GM12891 (cell line): ENCODE measurements at places on chromosomes 5 and 9.

DNA sequence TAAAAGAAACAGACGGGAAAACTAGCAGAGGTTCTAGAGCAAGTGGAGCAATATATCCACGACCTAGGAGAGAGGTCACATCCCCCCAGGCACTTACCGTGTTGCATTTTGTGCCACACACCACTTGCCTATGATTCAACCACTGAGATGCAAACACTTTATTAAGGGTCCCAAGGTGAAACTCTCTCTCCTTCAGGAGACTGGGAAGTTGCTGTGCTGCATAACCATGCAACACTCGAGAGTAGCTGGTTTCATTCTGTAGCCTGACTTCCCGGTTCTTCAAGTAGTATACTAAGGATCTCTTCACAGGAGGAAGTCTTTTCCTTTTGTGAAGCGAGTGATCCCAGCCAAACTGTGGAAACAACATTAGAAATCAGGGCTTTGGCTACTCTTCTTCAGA lies 1.6 kb downstream of the DCAF12 start:
- no peak for DNase-seq

- no peak for DNase-seq
Observed at GRCh38 chr9:90909225-90909624, 107.6 kb downstream of the SYK start.

- DNase-seq, result no peak
Observed at GRCh38 chr5:175921061-175921730, 46.9 kb downstream of the THOC3 start.

- DNase-seq, result no peak
Observed at GRCh38 chr9:29339387-29339786, 1766.1 kb upstream of the C9orf72 start.
